ENCODE measurements at places on chromosomes 6 and 20.
A peak's percentile ranks its signal among the peaks of the same experiment; 100 is the strongest.

GRCh38 chr20:36519012-36519719 lies 22.2 kb upstream of the MYL9 start:
- DNase-seq, result peak; percentile 37

DNA sequence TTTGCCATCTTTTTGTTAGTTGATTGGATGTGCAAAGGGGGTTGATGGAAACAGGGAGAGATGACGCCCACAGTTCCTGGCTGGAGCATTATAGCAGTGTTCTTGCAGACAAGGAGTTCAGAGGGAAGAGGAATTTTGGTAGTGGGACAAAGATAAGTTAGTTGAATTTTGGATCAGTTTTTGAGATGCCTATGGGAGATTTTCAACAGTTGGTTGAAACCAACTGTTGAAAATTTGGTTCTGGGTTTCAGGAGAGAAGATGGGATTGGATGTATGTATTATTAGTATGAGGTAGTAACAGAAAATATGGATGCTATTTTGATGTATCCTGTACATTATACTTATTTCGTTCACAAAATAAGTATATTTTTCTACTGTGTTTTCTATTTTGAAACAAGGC lies 274.2 kb downstream of the CDKAL1 start:
- no peak for DNase-seq

- DNase-seq, result no peak
Observed at GRCh38 chr6:35371494-35372262, 29.3 kb downstream of the PPARD start.

DNA sequence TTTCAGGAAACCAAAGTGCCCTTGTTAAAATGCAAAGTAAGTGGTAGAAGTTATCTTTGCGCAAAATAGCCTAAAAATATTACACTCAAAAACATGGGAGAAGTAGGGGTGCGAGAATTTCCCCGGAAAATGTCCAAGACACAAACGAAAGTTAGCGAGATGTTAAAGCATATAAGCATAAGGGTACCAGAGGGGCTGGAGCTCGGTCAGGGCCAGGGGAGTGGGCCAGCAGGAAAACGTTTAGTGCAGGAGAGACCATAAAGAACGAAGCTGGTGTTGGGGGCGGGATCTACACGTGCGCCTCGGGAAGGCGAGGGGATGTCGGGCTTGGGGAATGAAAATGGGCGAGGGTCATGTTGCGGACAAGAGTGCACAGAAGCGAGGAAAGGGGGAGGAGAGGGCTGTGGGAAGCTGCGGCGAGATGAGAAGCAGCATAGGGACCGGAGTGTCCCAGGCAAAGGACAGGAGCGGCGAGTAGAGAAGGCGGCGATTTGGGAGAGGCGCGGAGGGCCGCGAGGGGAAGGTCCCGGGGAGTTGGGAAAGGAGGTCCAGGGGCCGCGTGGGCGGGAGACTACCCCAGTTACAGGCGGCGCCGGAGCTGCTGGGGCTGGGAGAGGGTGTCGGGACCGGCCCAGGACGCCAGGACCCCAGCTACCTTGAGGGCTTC lies 600 bp downstream of the XPO5 start:
- no peak for DNase-seq

- DNase-seq, result no peak
Observed at GRCh38 chr6:155142168-155143028, 121.4 kb upstream of the CLDN20 start.

GRCh38 chr20:20461551-20461950 lies 93.6 kb downstream of the INSM1 start:
- no peak for DNase-seq

GRCh38 chr6:22473991-22474682 lies 95.2 kb upstream of the HDGFL1 start:
- no peak for DNase-seq

GRCh38 chr20:19113343-19113930 lies 99.0 kb upstream of the SLC24A3 start:
- DNase-seq, result no peak

DNA sequence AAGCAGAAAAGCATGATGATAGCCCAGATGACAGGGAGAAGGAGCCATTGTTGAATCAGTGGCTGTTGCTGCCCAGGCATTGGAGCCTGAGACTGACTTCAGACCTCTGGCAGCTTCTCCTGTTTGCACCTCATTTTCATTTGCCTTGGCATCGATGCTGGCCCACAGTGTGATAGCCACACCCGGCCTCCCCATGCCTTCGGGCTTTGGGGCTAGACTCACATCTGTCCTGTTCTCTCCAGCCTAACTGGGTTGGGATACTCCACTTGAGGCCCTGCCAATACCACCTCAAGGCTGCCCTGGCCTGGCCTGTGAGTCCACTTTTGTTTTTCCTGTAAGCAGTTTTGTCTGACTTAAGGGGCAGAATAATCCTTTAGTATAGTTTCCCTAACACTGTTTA lies 140.4 kb downstream of the UST start:
- no peak for DNase-seq
